ENCODE measurements at places on chromosomes 7 and 10. TPM values are rescaled to one million over a fixed set of nuclear protein-coding genes. Genes with fewer than 3 reads are reported as not detected.
A peak's percentile ranks its signal among the peaks of the same experiment; 100 is the strongest.

DNA sequence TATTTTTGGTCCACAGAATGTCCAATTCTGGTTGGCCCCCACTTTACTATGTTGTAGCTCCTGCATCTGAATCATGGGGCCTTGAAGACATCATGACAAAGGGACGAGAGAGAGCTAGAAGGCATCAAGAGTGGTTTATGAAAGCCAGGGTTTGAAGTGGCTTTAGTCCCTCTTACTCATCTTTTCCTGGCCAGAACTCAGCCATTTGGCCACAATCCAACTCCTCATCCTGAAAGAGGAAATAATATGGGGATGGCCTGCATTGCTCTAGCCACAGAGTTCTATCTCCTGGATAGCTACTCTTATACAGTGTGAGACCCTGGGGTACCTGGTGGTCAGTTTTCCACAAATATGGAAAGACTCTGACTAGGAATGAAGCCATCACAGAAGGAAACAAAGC lies 418.9 kb downstream of the XPNPEP1 start:
- DNase-seq, result no peak

The HMX3 gene
- total RNA-seq, result not detected

DNA sequence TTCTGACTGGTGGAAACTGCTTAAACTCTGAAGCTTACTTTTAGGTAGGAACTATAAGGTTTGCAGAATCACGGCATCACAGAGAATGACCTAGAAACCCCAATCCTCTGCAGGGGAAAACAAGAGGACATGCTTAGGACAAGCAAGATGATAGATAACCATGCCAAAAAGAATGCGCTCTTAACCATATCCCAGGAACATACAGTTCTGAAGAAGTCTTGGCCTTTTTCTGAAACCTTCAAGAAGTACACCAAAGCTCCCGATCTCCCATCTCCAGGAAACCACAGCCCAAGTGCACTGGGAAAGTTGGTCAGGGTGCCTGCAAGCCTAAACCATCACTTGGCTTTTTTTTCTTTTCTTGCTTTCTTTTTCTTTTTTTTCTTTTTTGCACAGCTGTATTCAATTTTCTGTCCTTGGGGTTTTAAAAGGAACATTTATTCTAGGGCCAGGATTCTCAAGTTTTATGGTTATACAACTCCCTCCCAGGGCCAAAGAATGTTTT lies 12.2 kb upstream of the SVIL start:
- no peak for DNase-seq

DNA sequence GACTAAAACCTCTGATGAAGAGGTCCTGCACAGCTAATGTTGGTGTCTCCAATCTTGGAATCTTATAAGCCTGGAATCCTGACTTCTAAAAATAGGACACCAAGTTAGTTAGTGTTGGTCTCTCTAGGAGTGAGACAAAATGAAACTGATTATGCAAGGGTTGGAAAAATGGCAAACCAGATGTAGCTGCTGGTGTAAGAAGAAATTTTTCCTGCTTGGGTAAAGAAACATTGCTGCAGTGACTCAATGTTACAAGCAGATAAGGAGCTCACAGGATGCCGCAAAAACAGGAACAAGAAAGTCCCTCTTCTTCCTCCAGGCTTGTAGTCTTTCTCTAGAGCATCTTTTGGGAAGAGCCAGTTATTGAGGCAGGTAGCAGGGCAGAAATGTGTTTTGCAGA lies 449.0 kb downstream of the ETV1 start:
- DNase-seq, result no peak

- DNase-seq, result no peak
These were observed 133.1 kb downstream of the SVIL start for GRCh38 chr10:29501692-29502091.

GRCh38 chr7:77907281-77907680 lies 108.7 kb downstream of the PHTF2 start:
- DNase-seq, result no peak

The BAZ1B gene
- total RNA-seq, result 37.6 TPM

The TBX20 gene
- not detected for total RNA-seq

- DNase-seq, result no peak
These were observed 103.8 kb downstream of the ARMH3 start for GRCh38 chr10:101952191-101952590.

DNA sequence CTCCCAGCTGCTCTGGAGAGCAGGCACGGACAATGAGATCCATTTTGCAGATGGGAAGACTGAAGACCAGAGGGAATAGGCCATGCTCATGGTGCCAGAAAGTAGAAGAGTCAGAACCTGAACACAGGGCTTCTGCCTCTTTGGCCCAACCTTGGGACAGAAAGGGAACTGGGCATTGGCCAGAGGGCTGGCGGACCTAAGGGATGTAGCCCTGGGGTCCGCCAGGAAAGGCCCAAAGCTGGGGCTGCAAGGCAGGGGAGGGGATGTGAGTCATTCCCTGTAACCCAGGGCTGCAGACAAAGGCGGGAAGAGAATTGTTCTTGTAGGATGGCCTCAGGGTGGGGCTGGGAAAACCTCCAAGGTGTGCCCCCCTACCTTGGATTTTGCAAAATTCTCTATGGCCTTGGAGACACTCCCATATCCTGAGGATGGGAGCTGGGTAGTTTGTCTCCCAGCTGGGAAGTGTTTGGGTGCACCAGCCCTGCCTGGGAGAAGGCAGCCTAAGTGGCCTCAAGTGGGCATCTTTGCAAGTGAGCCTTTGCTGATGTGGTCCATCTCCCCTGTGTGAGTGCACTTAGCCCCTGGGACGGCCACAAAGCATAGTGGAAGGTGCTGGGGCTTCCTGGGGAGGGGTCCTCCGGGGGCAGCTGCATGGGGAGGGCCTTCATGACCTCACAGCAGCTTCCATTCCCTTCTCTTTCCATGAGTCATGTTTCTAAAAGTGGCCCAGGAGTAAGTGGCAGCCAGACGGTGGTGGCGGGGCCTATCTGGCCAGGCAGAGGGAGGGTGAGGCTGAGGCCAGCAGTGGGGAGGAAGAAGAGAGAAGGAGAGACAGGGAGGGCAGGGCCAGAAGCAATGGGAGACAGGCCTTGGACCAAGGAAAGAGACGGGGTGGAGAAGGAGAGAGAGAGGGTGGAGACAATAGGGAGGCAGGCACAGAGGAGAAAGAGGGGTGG lies 9.2 kb downstream of the AQP1 start:
- DNase-seq, result peak; percentile 7

DNA sequence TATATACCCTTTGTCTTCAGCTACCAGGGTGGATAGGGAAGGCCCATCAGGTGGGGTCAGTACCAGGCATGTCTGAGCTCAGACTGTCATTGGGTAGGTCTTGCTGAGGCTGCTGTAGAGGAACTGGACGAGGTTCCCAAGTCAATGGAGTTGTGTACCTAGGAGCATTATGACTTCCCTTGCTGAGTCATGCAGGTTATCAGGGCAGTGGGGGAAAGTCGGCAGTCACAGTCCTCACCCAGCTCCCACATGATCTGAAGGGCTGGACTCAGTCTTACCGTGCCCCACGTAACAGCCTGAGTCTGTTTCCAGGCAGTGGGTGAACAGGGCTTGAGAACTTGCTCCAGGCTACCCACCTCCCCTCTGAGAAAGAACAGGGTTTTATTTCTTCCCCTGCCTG lies 260.8 kb upstream of the COBL start:
- no peak for DNase-seq

GRCh38 chr7:101578552-101578951 lies 50.5 kb downstream of the MYL10 start:
- DNase-seq, result no peak

- DNase-seq, result no peak
These were observed 14.7 kb downstream of the GRID2IP start for GRCh38 chr7:6536262-6537260.

DNA sequence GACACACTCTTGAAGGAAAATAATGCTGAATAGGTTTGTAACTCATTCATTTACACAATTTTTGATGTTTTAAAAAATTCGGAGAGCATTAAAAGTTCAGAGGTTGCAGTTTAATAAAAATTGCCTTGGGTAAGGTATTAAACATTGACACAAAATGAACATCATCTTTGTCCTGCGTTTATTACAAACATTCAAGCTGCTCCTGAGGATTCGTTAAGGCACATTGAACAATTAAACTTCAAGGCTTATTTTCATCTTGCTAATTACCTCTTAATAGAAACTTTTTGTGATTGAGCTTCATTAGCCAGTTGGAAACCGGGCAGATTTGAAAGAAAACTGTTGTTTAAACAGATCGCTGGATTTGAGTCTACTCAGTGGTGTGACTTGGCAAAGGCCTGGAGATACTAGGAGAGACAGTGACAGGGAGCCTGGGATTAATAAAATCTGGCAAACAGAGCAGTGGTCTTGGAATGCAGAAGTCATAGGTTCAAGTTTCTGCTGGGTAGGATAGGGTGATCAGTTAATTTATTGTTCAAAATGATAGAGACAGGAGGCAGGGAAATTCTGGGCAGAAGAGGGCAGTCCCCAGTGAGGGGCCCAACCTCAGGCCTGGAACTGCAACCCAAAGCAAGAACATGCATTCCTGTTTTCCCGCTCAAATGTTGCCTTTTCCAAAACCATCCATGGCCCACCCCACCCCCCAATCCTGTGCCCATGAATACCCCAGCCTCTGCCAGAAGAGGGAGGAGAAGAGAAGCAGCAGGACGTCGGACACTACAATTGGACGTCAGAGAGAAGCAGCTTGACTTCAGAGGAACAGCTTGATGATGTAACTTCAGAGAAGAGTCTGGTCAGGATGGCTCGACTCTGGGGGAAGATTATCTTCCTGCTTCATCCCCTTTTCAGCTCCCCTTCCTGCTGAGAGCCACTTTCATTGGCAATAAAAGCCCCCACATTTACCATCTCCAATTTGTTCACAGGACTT lies 43.5 kb upstream of the SLC35G1 start:
- no peak for DNase-seq

DNA sequence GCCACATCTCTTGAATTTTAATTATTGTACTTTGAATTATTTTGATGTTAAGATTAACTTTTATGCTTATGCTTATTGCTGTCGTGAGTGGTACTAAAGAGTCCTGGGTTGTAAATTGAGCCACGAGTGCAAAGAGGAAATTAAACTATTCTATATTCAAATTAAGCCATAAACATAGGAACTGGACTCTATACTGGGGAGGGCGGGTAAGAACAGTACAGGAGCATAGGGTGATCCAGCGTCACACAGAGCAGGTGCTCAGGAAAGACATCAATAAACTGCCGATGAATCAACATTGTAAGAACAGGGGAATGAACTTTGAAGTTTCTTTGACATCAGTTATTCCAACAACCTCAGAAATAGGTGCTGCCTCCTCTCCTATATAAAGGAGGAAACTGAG lies 219.6 kb downstream of the CACNB2 start:
- no peak for DNase-seq

DNA sequence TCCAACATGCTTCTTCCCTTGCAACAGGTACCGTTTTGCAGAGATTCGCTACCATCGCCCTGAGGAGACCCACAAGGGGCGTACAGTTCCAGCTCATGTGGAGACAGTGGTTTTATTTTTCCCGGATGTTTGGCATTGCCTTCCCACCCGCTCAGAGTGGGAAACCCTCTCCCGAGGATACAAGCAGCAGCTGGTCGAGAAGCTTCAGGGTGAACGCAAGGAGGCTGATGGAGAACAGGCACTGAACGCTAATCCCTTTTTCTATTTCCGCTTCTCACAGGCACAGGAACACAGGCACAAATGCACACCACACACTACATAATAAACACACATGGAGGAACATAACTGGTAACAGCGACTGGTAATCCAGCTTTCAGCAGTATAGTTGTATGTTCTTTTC lies 35.2 kb downstream of the CCAR1 start:
- DNase-seq, result no peak

- no peak for DNase-seq
These were observed 213.9 kb upstream of the SHH start for GRCh38 chr7:156026076-156026600.

DNA sequence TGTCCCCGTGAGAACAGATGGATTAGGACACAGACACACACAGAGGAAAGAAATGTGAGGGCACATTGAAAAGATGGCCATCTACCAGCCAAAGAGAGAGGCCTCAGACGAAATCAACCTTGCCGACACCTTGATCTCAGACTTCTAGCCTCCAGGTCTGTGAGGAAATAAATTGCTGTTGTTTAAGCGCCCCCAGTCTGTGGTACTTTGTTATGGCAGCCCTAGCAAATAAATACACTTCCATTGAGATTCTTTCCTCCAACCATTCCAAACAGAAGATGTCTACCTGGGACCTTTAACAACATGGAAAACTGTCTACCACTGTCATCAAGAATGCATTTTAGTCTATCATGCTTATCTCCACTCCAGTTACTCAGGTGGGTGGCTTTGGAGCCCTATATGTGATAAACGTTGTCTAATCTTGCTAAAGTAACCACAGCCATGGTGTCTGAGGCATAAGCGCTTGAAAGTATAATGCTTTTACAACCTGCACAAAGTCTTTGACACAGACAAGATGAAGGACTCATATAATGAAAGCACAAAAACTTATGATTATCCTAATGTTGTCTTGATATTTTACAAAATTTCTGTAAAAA lies 244.3 kb downstream of the MTERF1 start:
- no peak for DNase-seq

DNA sequence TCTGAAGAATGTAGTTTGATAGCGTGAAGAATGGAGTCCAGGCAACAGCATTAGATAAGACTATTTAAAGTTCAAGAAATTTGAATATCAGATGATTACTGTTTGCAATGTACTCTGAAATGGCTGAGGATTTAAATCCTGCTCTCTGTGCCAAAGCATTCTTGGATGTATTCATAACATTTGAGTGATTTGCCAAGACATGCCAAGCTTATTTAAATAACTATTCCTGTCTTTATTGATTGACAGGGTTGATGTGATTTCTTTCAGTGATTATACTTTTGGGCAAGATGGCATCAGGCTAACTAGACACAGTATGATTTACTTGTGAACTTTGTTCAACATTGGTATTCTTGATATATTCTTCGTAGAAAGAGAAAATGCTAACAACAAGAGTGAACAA lies 168.7 kb downstream of the GNAI1 start:
- no peak for DNase-seq

DNA sequence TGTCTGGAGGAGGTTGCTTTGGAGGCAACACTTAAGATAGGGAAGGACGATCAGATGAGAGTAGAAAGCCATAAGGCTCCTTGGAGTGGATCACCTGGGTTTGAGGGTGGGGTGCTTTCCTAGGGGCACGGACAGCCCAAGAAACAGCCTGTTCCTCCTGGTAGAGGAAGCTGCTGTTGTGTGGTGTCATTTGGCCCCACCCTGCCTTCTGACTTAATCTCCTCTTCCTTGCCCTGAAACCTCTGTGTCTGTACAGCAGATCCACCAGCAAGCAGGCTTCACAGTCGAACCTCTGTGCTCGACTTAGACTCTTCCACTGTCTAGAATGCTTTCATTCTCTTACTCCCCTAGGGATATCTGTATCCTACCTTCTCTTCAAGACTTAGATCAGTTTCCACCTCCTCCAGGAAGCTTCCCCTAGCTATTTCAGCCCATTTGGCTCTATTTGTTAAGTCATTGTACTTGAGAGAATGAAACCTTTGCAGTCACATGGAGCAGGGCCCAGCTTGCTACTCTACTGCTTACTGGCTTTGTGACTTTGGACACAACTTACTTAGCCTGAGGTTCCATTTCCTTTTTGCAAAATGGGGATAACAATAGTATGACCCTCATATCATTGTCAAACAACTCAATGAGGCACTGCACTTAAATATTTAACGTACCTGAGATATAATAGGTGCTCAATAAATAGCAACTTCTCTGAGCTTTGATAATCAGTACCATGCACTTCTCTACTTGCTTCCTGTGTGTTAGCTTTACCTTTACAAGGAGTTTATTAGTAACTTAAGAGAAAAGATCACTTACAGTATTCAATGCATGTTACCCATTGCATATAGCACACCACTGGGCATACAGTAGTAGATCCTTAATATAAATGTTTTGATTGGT lies 5.0 kb downstream of the MXI1 start:
- no peak for DNase-seq

The C10orf67 gene
- 1.0 TPM for total RNA-seq

The NME8 gene
- total RNA-seq, result not detected

GRCh38 chr7:120165227-120165626 lies 107.7 kb upstream of the KCND2 start:
- DNase-seq, result no peak
